ENCODE measurements at places on chromosomes 2 and 18. TPM values are rescaled to one million over a fixed set of nuclear protein-coding genes. Genes with fewer than 3 reads are reported as not detected.

ACADL gene
- 1.4 TPM for total RNA-seq

SPC25 gene
- 1.0 TPM for total RNA-seq

ASPRV1 gene
- total RNA-seq: 1.1 TPM

PJVK gene
- 9.6 TPM for total RNA-seq

RAD51AP2 gene
- total RNA-seq: not detected

CD8B2 gene
- total RNA-seq: not detected

TSPYL6 gene
- total RNA-seq: 0.56 TPM

MC5R gene
- not detected for total RNA-seq

PAX8 gene
- 10.1 TPM for total RNA-seq

PDE11A gene
- 0.31 TPM for total RNA-seq

Data from motor neuron (in vitro differentiated cells).